Stimulated activated CD8-positive, alpha-beta memory T cell treated with anti-CD3 and anti-CD28 coated beads, Interleukin-12 subunit alpha, Interleukin-12 subunit beta, amount 100 ng/mL, for 4 hours (primary cell): ENCODE measurements at places on chromosomes 6 and 20.

DNA sequence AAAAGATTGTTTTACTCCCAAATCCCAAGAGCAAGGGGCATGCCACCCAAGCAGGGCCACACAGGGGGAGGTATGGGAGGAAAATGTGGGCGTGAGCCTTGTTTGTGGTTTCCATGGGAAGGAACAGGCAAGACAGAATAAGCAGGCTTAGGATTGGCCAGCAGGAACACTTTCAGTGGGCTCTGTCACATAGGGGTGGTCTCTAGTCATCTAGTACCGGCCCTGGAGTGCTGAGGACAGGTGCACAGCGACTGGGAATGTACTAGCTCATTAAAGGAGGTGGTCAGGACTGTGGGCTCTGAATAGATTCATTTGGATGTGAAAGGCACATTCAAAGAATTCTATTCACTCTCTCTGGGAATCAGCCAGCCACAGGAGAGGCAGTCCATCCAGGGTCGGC is 175.6 kb downstream of the TBC1D7 start:
- no peak for DNase-seq

- no peak for DNase-seq
Observed at GRCh38 chr20:4787069-4787468, 65.4 kb downstream of the PRND start.

GRCh38 chr6:19297880-19298279 is 539.3 kb upstream of the ID4 start:
- DNase-seq: no peak

- no peak for DNase-seq
Observed at GRCh38 chr6:10259671-10260070, 155.2 kb downstream of the TFAP2A start.

GRCh38 chr20:10580700-10581099 is 93.1 kb downstream of the JAG1 start:
- no peak for DNase-seq

- DNase-seq: no peak
Observed at GRCh38 chr6:144602523-144603180, 317.5 kb downstream of the UTRN start.
